ENCODE measurements at places on chromosomes 5 and 9. TPM values are rescaled to one million over a fixed set of nuclear protein-coding genes. Genes with fewer than 3 reads are reported as not detected.

Gene SPATA31C1
- total RNA-seq: not detected

Gene ROR2
- total RNA-seq: 8.4 TPM

DNA sequence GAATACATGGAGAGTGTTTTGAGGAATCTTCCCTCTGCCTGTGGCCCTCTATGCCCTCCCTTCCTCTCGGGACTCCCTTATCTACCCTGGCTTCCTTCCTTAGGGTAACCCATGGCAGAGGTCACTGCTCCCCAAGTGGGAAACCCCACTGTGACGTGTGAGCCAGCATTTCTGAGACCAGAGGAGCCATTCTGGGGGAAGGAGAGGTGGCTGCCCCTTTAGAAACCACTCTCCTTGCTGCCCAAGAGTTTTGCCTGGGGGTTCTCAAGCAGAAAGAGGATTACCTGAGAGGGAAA, 23.1 kb downstream of the CCNJL start:
- no peak for DNase-seq

DNA sequence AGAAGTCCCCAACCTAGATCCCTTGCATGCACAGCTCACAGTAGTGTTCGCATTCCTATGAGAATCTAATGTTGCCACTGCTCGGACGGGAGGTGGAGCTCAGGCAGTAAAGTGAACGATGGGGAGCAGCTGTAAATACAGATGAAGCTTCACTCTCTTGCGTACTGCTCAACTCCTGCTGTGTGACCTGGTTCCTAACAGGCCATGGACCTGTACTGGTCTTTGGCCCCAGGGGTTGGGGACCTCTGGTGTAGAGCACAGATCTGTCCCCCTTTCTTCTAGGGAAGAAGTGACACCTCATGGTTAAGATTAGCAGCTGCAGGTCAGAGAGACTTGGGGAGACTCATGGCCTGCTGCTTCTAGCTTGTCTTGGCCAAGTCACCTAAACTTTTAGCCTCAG, 7.1 kb downstream of the ARHGEF28 start:
- no peak for DNase-seq

Gene GNA14
- total RNA-seq: not detected
